ENCODE measurements at places on chromosomes 11 and 22. TPM values are rescaled to one million over a fixed set of nuclear protein-coding genes. Genes with fewer than 3 reads are reported as not detected.

Gene NLRP6
- not detected for total RNA-seq

Gene SCN2B
- not detected for total RNA-seq

Gene ANO3
- not detected for total RNA-seq

Gene KLHL35
- 1.8 TPM for total RNA-seq

Gene IFITM10
- not detected for total RNA-seq

Gene DEFB131B
- total RNA-seq: not detected

Gene VWA5A
- 14.5 TPM for total RNA-seq

Gene ROM1
- 2.8 TPM for total RNA-seq

Gene TH
- total RNA-seq: not detected

Gene C11orf42
- not detected for total RNA-seq

Gene OSBPL5
- total RNA-seq: 34.3 TPM

Gene OR2AG1
- total RNA-seq: not detected

Gene CLNS1A
- 82.7 TPM for total RNA-seq

Gene DNAJB7
- total RNA-seq: not detected

Gene MPPED1
- total RNA-seq: not detected

Gene RAB30
- total RNA-seq: 4.1 TPM

Gene GUCY1A2
- total RNA-seq: 0.18 TPM

Gene ZNHIT2
- 14.9 TPM for total RNA-seq

Gene GAB4
- not detected for total RNA-seq

Gene MGAT3
- total RNA-seq: not detected

Gene ACTN3
- under 0.01 TPM for total RNA-seq

Gene ELFN2
- 4.9 TPM for total RNA-seq

Gene C11orf87
- not detected for total RNA-seq

Gene COMT
- 315 TPM for total RNA-seq

Gene PITPNM1
- total RNA-seq: 30.3 TPM

Gene POU2AF3
- not detected for total RNA-seq

Gene RNH1
- total RNA-seq: 434 TPM

Gene RIMBP3B
- not detected for total RNA-seq

Gene MRGPRE
- total RNA-seq: not detected

Gene ZBTB16
- 13.6 TPM for total RNA-seq

Gene CBLIF
- not detected for total RNA-seq

Gene PHLDB1
- total RNA-seq: 56.5 TPM

Gene PGA3
- not detected for total RNA-seq

Gene VSIG2
- total RNA-seq: not detected

Gene MS4A4A
- total RNA-seq: not detected

All from myometrial cell (primary cell).